Thoracic aorta (tissue), 2 donors: ENCODE measurements at places on chromosomes 2 and 18. TPM values are rescaled to one million over a fixed set of nuclear protein-coding genes. Genes with fewer than 3 reads are reported as not detected.

The SCN9A gene
- 4.5 TPM for total RNA-seq

The ITSN2 gene
- total RNA-seq, result 64.0 TPM

The LOXHD1 gene
- 0.27 TPM for total RNA-seq

The HOXD8 gene
- total RNA-seq, result 3.9 TPM

The TNFRSF11A gene
- 14.2 TPM for total RNA-seq

The DSG1 gene
- 1.1 TPM for total RNA-seq

The STEAP3 gene
- 17.9 TPM for total RNA-seq

The IL36A gene
- not detected for total RNA-seq

The TMEM17 gene
- 2.7 TPM for total RNA-seq

The GEN1 gene
- total RNA-seq, result 3.7 TPM

The FOXI3 gene
- total RNA-seq, result not detected

The RAB27B gene
- 0.95 TPM for total RNA-seq

The THAP4 gene
- 27.2 TPM for total RNA-seq

The FSIP2 gene
- total RNA-seq, result 1.2 TPM

The LIMS2 gene
- 177 TPM for total RNA-seq

The ADCYAP1 gene
- 15.3 TPM for total RNA-seq

The USP34 gene
- 191 TPM for total RNA-seq

The GAD1 gene
- 0.41 TPM for total RNA-seq

The TRIM54 gene
- total RNA-seq, result 0.41 TPM

The PRSS56 gene
- not detected for total RNA-seq
